Uterus (tissue), 4 donors: ENCODE measurements at places on chromosomes 3 and 15. TPM values are rescaled to one million over a fixed set of nuclear protein-coding genes. Genes with fewer than 3 reads are reported as not detected.

GRCh38 chr15:39381517-39381916 lies 199.4 kb upstream of the THBS1 start:
- H3K27me3 ChIP-seq, result no peaks in the 10 kb centered on the region
- H3K4me1 ChIP-seq, result no peaks in the 10 kb centered on the region
- DNase-seq, result no peak

The CSTA gene
- total RNA-seq, result 1.5 TPM

The STAB1 gene
- total RNA-seq, result 216 TPM

GRCh38 chr3:34668915-34669314 lies 870.5 kb downstream of the PDCD6IP start:
- no peaks in the 10 kb centered on the region for H3K4me1 ChIP-seq
- H3K27me3 ChIP-seq, result no peaks in the 10 kb centered on the region
- no peaks in the 10 kb centered on the region for H3K36me3 ChIP-seq
- H3K27ac ChIP-seq, result no peak overlapping the region
- H3K4me3 ChIP-seq, result no peak overlapping the region

The LRTM1 gene
- not detected for total RNA-seq

DNA sequence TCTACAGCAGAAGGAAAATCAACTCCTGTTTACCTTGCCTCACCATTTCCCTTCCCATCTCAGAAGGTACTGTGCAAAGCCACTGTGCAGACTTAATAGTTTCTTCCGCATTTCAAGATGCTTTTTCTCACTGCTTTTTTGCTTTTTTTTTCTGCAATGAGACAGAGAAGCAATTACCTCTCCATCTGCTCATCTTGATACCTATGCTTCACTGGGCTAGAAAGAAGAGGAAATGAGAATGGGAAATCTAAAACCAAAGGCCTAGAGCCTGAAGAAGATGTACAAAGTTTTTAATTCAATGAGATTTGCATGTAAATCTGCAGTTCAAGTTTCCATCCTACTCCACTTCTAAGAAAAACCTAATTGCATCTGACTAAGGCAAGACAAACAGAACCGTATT lies 238.1 kb upstream of the SETMAR start:
- no peak for DNase-seq
- no peak overlapping the region for H3K4me3 ChIP-seq
- H3K4me1 ChIP-seq, result no peaks in the 10 kb centered on the region
- no peaks in the 10 kb centered on the region for H3K36me3 ChIP-seq

DNA sequence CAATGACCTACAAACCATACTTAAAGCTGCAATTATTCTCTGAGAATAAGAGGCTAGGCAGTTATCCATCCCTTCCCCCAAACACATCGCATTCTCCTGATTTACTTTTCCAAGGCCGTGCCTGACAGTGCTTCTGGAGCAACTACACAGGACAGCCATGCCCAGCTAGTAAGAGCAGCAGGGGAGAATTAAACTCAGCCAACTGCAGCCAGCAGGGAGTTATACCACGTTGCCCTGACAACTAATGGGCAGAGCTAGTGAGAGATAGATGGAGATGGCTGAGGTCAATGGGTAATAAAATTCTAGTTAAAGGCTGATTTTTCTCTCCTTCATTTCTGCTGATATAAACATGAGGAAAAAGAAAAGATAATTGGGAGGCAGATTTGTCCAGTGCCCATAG lies 193.8 kb upstream of the PPP2R3A start:
- DNase-seq, result no peak
- no peaks in the 10 kb centered on the region for H3K27me3 ChIP-seq
- no peak overlapping the region for H3K27ac ChIP-seq
- H3K4me1 ChIP-seq, result no peaks in the 10 kb centered on the region

GRCh38 chr3:147267434-147267833 lies 138.9 kb downstream of the ZIC4 start:
- no peak overlapping the region for H3K4me3 ChIP-seq
- H3K27ac ChIP-seq, result no peak overlapping the region
- H3K4me1 ChIP-seq, result no peaks in the 10 kb centered on the region

The AP4E1 gene
- 7.9 TPM for total RNA-seq

- H3K36me3 ChIP-seq, result no peaks in the 10 kb centered on the region
- no peak overlapping the region for H3K4me3 ChIP-seq
- no peak overlapping the region for H3K27ac ChIP-seq
- H3K27me3 ChIP-seq, result no peaks in the 10 kb centered on the region
- no peak for DNase-seq
- H3K4me1 ChIP-seq, result no peaks in the 10 kb centered on the region
Measured at GRCh38 chr15:28147801-28148200, 48.7 kb upstream of the OCA2 start.

GRCh38 chr3:177681852-177682251 lies 484.6 kb upstream of the TBL1XR1 start:
- DNase-seq, result no peak
- no peaks in the 10 kb centered on the region for H3K27me3 ChIP-seq
- H3K4me3 ChIP-seq, result no peak overlapping the region
- H3K27ac ChIP-seq, result no peak overlapping the region
- H3K4me1 ChIP-seq, result peaks cover 7% of the 10 kb centered on the region

GRCh38 chr3:174495928-174496327 lies 363.2 kb upstream of the NAALADL2 start:
- no peak overlapping the region for H3K27ac ChIP-seq
- no peaks in the 10 kb centered on the region for H3K36me3 ChIP-seq
- H3K4me3 ChIP-seq, result no peak overlapping the region
- DNase-seq, result no peak
